ENCODE measurements at places on chromosomes 7 and 10.

DNA sequence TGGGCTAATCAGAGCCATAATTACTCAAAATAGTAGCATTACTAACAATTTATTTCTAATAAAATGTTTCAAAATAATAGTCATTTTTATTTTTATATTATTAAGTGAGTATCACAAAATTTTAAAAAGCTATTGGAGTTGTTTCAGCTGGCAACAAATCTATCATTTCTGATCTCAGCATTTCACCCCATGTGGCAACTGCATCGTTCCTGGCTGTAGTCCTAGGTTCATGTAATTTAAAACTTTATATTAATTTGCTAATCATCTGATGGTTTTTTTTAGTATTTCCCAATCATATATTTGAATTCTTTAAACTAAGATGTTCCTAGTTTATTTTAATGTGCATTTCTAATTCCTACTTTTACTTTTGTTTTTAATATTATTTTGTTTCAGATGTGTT lies 293.0 kb upstream of the AKR1E2 start:
- peak; percentile 50 for DNase-seq

GRCh38 chr7:24732646-24733413 lies 24.4 kb downstream of the GSDME start:
- DNase-seq = peak; percentile 80

- DNase-seq = no peak
Measured at GRCh38 chr7:28507525-28508282, 95.4 kb downstream of the CREB5 start.

DNA sequence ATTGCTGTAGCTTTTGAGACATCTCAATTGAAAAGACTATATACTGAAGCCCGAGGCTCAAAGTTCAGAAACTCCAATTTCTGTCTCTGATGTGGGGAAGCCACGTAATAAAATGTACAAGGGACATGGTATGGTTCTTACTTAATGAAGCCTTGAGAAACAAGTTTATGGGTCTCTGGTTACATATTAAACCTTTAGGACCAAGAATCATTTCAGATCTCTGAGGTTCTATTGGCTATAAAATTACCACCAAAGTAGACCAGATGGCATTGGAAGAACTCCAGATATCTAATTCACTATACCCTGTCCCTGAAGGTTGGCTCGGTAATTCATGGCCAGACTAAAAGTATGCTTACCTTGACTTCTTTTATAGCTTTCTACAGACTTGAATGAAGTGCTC lies 23.7 kb downstream of the STAMBPL1 start:
- no peak for DNase-seq

GRCh38 chr10:2761311-2761710 lies 306.0 kb upstream of the PFKP start:
- no peak for DNase-seq

DNA sequence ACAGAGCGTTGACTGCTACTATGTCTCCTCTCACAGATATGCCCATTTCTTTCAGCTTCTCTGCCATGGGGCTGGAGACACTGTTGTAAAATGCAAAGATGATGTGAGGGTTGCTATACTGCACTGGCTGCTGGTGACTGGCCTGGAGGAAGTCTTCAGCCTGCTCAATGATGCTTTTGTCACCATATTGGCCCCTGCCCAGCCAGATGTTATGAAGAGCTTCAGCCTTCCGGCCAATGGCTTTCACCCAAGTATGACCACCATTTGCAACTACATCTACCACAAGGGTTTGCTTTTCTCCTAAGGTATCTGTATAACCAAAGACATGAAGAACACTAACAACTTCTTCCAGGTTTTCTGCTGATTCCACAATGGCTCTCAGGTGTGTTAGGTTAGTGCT lies 1.6 kb downstream of the C7orf25 start:
- no peak for DNase-seq

DNA sequence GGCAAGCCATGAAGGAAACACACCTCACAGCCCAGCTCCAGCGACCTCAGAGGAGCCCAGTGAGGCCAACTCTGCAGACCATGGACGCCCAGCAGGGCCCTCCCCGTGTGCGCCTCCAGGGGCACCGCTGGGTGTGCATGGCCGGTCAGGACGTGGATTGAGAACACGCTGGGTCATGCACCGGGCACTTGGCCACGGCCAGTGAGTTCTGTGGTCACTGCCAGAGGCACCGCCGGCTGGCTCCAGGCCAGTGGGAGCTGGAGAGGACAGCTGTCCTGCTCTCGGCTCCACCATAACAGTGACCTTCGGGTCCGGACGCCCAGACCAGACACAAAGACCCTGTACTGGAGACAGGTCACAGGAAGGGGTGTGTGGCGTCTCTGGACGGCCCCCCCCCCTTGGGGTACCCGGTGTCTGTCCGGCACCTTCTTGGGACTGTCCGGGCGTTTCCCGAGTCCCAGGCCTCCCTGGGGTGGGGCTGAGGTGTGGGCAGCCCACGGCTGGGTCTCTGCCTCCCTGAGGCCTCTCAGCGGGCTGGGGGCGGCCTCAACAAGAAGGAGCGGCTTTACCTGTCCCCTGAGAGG lies 50.4 kb upstream of the NKX6-2 start:
- no peak for DNase-seq

- no peak for DNase-seq
Measured at GRCh38 chr10:113532724-113533123, 20.1 kb upstream of the HABP2 start.

- DNase-seq = peak; percentile 14
Measured at GRCh38 chr10:75720157-75720556, 288.7 kb downstream of the LRMDA start.

Measured in cardiac fibroblast (primary cell).